ENCODE measurements at places on chromosomes 7 and 10. TPM values are rescaled to one million over a fixed set of nuclear protein-coding genes. Genes with fewer than 3 reads are reported as not detected.

Gene PURB
- 8.0 TPM for total RNA-seq

Gene GNB2
- 45.8 TPM for total RNA-seq

GRCh38 chr10:93771354-93771753, 13.6 kb downstream of the LGI1 start:
- DNase-seq = no peak

GRCh38 chr7:149883048-149883438, 9.3 kb downstream of the ATP6V0E2 start:
- DNase-seq = no peak

DNA sequence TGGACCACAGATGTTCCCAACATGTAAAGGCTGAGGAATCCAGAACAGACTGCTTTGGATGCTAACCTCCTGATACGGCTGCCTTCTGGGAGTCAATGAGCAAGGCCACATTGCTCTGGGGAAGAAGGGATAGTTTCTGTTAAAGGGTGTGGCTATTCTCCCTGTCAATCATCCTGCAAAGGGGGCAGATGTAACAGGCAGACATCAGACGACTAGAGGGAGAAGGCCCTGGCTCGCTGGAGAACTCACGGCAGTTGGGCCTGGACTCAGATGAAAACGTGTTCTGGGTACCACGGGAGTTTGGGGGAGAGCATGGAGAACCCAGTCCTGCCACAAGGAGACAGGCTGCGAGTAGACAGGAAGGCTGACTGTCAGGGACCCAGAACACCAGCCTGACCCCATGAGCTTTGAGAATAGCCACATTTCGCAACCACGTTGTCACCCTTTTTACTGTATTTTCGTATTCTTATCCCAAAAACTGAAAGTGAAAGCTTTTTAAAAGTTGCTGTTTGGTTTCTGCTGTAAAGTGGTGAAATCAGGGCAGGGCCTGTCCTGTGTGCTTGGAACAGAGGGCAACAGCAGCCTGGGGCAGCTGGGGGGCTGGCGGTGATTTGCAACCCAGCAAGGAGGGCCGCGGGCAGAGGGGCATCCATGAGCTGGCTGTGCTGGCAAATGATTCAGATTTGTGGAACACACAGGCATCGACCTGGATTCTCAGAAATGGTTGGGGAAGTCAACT, 95.3 kb downstream of the MYOF start:
- DNase-seq = no peak

- DNase-seq = no peak
These were observed 1087.0 kb upstream of the AUTS2 start for GRCh38 chr7:68511281-68511680.

- no peak for DNase-seq
These were observed 27.5 kb upstream of the FIGNL1 start for GRCh38 chr7:50477640-50478039.

DNA sequence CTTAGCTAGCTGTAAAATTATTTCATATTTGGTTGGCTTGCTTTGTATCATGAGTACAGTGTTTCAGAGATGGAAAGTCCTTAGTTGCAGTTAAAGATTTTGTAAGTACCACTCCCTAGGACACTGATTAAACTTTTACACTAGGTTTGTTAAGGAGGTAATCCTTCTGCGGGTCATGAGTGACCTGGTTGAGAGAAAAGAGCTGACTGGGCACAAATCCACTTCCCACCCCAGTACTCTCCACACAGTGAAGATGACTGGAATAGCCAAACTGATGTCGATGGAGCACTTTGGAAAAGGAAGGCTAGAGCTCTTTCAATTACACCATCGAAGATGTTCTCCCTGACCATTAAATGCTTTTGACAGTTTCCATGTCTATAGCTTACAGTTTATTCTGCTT, 191.9 kb downstream of the CSTF2T start:
- DNase-seq = no peak

Measured in thymus (tissue), 14 donors.